ENCODE measurements at places on chromosomes 4 and X.
A peak's percentile ranks its signal among the peaks of the same experiment; 100 is the strongest.

DNA sequence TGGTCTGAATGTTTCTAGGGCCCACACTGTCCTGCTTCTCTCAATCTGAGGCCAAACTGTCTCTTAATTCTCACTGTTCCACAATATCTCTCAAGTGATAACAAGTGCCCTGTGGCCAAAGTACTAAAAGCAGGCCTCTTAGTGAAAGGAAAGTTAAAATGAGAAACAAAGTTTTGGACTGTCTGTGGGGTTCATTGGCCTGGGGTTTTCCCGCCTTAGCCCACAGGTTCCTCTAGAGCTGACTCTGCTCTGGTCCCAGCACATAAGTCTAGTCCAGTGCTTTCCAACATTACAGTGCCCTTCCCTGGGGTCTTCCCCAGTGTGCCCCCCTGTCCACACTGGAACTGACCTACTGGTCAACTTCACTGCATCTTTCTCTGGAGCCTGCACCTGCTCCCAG lies 6.3 kb downstream of the MAGEB1 start:
- no peak for DNase-seq

- peak; percentile 44 for DNase-seq
Observed at GRCh38 chrX:11287505-11287904, 5.7 kb upstream of the AMELX start.

- DNase-seq, result peak; percentile 96
Observed at GRCh38 chr4:101400096-101400495, 52.8 kb upstream of the PPP3CA start.

DNA sequence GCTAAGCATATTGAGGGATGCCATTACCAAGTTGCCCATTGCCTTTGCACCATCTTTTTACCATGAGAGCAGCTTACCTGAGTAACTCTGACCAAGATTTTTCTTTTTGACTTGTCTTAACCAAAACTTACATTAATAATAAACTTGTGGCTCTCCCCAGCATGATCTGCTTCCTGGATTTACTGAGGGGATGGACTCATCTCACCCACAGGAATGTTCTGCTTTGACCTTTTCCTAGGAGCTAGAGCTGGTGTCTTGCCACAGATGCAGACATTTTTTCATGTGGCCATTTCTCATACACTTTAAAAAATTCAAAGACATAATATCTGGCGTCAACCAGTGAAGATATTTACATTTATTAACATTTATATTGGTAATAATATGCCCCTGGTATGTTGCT lies 79.2 kb upstream of the EFHC2 start:
- DNase-seq, result peak; percentile 34

GRCh38 chr4:94852616-94853015 lies 94.9 kb downstream of the BMPR1B start:
- DNase-seq, result no peak

DNA sequence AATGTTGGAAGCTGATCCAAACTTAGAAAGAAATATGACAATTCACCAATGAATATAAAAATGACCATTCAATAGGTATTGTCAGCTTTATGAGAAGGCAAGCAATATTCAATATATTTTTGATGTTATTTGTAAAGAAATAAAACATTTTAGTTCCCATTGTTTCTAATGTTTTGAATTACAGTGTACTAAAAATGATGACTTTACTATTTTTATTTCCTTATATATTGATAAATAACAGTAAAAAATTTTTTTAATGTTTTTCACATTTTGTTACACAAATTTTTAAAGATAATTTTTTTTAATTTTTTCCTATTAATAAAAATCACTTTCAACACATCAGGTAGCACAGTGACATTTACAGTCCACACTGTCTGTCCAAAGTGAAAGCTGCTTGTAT lies 565.5 kb upstream of the FAM241A start:
- DNase-seq, result no peak

DNA sequence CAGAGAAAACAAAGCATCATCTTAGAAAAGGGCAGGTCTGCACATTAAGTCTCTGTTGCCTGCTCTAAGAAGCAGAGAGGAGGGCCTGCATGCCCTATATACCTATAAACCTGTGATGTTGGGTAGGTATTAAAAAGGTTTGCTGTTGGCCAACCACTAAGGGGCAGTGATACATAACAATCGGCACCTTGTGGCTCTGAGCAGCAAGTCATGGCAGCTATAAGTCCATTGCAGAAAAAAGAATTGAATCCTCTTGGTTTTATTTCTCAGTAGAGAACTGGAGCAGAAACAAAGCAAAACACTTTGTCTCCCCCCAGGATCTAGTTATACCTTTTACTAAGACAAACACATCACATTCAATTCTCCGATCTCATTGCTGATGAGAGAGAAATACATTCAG lies 1364.4 kb downstream of the STIM2 start:
- DNase-seq, result peak; percentile 39

GRCh38 chrX:102712981-102713625 lies 855 bp downstream of the GPRASP2 start:
- DNase-seq, result peak; percentile 52

DNA sequence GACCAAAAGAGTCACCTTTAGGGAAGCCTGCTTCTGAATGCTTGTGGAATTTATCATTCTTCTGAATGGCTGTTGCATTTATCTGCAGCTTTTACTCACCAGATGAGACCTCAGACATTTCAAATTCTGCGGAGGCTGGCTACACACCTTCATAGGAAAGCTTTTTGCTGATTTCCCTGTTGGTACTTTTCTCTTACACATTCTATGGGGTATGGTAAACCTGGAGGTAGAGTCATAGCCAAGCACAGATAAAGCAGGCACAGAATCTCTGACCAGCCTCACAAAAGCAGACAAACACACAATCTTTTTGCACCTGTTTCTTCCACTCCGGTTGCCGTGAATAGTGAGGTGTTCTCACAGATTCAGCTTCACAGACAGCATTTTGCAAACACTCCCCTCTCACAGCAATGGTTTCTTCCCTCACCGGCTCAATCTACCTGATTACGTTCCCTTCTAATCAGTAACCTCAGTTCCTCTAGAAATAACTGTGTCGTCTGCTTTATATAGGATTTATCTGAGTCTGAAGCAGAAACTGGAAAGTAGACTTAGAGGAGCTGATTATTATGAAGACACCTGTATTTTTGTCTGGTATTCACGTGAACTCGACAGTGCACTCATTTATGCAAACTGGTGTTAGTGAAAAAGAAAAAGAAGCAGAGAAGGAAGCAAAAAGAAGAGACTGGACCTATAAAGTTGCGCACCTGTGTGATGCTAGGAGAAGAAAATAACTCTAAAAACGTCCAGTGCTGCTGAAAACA lies 83.1 kb downstream of the DMD start:
- no peak for DNase-seq

GRCh38 chr4:107432451-107432850 lies 287.6 kb downstream of the PAPSS1 start:
- no peak for DNase-seq

DNA sequence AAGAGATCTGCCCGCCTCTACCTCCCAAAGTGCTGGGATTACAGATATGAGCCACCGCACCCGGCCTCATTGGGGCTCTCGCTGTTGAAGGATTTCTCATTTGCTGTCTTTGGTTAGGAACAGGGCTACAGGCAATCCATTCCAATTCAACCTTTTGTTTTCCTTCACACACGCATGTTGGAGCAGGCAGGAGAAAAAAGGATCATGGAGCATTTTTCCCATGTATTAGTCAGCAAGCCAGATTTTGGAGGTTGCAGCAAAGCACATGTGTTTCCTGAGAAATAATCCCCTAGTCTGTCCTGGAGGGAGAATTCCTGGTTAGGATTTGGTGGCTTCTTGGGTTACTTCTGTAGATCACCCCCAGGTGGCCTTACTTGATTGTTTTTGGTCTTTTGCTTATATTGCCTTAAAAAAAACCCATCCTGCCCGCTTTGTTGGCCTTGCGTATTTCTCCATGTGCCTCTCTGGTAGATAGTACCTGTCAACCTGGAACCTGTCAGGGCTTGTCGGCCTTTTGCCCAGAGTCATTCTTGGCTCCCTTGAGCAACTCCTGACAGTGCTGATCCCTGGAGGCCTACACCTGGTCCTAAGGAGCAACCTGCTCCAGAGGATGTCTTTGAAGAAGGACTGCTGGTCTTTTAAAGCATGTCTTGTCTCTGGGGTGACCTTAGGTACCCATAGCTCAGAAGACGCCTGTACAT lies 82.4 kb upstream of the CLCN4 start:
- DNase-seq, result no peak

- DNase-seq, result no peak
Observed at GRCh38 chr4:66613591-66613990, 931.7 kb downstream of the CENPC start.

GRCh38 chr4:150641612-150642011 lies 59.7 kb downstream of the MAB21L2 start:
- DNase-seq, result no peak

GRCh38 chrX:119399772-119400101 lies 601 bp downstream of the SLC25A43 start:
- DNase-seq, result no peak

DNA sequence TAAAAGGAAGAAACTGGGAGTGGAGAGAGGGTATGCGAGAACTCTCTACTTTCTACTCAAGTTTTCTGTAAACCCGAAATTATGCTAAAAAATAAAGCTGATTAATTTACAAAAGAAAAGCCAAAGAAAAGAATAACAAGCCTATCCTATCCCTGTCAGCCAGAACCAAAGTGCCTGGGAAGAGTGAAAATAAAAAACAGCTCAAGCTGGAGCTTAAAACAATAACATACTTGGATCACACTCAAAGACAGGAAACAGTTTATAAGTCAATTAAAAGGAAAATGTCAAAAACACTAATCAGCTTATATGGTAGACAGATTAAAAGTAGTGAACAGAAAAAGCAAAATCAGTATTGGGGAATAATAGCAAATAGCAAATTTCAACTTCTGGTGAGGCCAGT lies 139.4 kb downstream of the FRYL start:
- DNase-seq, result no peak

DNA sequence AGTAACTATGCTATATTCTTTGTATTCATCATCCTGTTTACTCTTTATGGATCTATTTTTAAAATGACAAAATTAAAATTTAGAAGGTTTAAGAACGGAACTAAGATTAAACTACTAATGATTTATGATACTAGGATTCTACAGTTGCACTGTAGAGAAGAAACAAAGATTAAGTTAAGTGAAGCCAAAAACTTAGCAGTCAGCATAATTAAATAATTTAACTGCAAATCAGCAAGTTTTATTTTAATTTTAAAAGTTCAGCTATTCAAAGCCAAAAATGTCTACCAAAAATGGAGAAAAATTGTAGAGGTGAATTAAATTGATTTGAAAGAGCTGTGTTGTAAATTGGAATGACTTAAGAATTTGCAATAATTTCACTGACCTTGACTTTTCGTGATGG lies 30.8 kb downstream of the NDST4 start:
- DNase-seq, result no peak

DNA sequence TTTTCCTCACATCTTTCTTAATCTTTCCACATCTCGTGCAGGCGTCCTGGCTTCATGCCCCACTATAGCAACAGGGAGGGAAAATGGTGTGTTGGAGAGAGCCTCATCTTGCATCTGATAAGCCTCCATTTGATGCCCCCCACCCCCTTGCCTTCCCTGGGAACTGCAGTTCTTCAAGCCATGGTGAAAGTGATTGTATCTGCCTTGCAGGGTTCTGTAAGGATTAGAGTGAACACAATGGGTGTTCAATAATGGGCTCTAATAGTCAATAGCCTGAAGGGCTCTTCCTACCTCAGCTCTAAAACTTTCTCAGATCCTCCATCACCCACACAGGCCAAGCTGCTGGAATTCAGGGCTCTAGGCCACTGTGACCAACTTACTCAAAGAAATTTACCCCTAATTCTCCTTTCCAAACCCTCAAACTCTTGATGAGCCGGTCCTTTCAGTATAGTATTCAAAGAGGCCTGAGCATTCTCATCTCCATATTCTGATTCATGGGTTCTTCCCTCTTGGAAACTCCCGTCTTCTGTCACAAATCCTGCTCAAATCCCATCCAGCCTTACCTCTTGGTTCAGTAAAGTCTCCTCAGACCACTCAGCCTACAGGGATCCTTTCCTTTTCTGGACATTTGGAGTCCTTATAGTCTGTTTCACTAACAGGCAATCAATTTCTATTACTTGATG lies 128.3 kb upstream of the TRIM2 start:
- DNase-seq, result no peak

GRCh38 chr4:8199594-8200301 lies 658 bp downstream of the SH3TC1 start:
- no peak for DNase-seq

- DNase-seq, result no peak
Observed at GRCh38 chr4:123976285-123976684, 579.7 kb downstream of the SPRY1 start.

DNA sequence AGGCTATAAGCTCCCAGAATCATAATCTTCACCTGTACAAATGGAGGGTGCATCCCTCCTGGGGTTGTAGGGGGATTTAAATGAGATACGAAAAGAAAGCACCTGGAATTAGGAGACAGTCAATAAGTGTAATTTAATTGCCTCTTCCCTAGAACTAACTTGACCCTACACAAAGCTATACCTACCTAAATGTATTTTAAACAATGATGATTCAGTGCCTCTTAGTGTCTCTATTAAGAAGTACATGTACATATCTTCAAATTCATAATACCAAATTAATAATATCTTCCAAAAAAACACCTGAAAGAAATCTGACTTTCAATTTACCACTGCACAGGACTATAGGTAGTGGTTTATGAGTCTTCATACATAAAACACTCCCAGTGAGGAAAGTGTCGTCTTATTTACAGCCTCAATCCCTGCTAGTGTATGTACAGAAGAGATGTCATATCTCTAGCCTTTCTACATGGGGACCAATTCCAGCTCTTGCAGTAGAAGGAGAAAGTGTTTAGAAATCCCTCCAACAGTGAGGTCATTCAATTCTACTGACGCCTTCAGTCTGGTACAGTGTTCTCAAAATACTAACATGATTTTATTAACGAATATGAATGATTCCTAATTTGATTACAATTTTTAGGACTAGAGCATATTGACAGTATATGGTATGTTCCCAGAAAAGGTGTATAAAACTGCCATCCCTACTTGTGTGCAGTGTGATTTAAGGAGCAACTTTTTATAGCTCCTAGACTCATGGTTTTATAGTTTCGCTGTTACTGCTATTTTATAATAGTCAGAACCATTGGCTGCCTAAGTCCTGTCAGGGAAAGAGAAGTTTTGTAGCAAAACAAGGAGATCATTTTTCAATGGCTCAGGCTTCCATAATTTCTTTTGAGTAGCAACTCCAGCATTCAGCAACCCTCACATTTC lies 282.7 kb downstream of the UNC5C start:
- DNase-seq, result no peak

DNA sequence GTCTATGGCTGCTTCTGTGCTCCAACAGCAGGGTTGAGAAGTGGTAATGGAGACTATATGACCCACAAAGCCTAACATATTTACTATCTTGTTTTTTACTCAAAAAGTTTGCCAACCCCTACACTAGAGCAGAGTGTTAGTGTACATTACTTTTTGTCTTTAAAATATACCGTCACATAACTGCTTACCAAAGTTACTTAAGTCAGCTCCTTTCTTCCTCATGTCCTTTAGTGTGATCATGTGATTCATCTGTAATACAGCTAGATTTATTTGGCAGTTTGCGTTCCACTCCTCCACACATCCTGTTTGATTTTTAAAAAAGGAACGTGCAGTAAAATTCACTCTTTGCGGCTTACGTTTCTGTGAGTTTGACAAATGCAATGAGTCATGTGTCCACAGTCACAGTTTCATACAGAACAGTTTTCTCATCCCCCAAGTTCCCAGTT lies 162.4 kb upstream of the GPRIN3 start:
- DNase-seq, result peak; percentile 96
